ENCODE measurements at places on chromosomes 7 and 10. TPM values are rescaled to one million over a fixed set of nuclear protein-coding genes. Genes with fewer than 3 reads are reported as not detected.

The EEPD1 gene
- total RNA-seq: 15.1 TPM

DNA sequence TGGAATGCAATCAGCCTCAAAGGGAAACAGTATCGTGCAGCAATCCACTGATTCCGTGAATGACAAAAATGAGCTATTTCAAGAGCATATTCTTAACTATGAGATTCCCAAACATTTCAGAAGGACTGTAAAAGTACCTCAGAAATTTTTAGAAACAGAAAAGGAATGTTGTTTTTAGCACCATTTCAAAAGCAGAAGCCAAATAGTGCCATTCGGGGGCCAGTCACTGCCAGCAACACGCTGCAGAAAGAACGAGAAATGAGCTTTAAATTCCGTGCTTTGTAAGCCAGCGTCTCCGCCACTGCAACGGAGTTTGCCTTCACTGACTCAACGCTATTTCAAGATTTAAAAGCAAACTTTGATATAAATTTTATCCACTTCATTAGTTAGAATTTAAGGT lies 6.3 kb downstream of the NUDT5 start:
- no peak for DNase-seq

DNA sequence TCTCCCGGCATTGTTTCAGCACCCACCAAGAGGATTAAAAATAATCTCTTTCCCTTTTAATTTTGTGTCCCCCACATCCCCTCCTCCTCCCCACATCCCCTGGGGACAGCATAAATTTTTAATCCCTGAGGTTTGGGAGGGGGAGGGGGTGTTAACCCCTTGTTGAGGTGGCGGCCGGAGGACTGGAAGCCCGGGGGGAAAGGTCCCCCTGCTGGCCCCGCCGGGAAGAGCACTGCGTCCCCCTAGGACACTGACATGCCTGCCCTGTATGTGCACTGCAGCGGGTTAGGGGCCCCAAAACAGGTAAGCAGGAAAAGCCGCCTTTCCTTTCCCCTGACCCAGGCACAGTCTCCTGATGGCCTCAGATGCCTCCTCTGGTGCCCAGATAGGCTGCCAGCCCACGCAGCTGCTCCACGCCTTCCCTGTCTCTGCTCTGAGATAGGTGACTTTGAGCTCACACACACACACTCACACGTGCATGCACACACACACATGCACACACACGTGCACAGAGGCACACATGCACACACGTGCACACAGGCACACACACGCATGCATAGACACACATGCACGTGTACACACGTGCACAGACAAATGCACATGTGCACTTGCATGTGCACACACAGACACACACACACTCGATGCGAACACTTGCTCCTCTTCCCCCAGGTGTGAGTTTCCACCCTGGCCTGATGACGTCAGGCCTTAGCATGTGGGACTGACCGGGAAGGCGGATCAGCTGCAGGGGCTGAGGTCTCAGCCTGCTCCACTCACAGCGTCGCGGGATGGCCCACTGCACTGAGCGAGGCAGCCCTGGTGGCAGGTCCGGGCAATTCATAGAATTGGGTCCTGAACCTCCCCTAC lies 12.3 kb downstream of the CNPY1 start:
- no peak for DNase-seq

DNA sequence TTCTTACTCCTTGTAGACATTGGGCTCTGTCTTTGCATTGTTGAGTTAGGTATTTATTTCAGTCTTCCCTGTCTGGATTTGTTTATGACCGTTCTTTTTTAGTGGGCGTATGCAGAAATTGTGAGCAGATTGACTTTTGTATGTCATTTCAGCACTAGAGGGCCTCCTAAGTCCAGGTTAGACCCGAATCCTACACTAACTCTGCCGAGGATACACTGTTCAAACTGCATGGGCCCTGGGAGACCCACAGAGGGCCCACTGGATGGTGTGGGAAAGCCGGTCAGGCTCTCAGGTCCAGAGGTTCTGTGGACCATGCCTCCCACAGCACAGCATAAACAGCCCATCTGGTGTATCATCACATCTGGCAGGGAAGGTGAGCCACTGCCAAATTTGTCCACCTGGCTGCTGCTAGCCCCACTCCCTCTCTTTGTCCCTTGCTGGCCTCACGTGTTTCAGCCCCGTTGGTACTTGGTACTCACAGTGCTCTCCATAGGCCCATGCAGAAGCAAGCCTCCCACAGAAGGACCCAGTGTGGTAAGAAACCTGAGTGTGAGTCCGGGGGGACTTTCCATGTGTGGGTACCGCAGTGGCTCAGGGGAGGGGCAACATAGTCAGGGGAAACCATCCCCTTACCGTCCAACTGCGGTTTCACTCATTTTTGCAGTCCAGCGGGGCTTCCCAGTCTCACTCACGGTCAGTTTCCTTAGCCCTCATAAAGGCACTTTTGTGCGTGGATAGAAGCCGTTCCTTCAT lies 112.8 kb downstream of the APBB1IP start:
- DNase-seq: no peak

DNA sequence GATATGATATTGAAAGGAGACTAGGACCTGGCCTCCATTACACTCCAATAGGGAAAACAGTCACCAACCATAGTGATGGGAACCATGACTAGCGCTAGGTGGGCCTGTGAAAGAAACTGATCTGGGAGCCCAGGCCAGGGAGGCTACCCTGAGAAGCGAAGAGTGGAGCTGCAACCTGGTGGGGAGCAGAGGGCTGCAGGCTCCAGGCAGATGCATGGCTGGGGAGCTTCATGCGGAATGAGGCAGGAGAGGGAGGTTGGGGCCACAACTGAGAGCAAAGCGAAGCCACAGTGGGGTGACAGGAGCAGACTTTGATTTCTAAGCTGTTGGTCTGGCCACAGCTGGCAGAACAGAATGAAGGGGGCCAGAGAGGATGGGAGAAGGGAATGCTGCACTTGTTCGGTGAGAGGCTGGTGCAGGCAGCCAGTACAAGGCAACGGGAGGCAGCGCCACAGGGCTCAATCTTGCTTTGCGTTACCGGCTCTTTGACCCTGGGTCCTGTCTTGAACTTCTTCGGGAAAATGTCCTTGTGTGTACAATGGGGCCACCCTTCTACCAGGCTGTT lies 88.4 kb downstream of the TACC2 start:
- DNase-seq: no peak

DNA sequence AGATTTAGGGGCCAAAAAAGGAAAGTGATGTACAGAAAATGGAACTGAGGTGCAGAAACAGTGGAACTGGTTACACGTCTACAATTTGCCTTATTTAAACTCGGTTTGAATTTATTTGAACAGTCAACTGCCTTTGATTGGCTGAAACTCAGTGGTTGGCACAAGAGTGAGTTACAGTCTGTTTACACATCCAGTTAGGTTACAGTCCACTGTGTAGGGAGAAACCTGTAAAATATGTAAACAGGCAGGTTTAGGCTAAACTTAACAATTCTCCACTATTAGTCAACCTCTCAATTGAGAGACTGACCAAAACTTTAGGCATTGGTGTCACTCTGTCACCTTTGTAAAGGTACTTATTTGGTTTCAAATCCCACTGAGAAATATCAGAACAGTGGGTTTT lies 40.3 kb upstream of the RELN start:
- no peak for DNase-seq

DNA sequence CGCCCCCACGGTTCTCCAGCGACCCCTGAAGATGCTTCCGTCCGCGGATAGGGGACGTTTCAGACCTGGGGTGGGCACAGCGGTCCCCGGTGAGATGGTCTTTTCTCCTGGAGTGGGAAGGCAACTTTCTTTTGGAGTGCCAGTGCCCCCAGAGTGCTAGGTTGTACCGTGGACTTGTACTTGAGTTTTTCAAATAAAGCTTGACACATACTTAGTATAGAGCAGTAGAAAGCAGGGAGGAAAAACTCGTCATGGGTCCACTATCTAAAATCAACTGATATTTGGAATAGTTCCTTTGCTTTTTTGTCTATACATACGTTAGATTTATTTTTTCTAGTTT lies 28.4 kb downstream of the RBM20 start:
- DNase-seq: no peak

GRCh38 chr10:94427166-94427565 lies 24.8 kb downstream of the TBC1D12 start:
- no peak for DNase-seq

The SLC18A3 gene
- total RNA-seq: not detected

DNA sequence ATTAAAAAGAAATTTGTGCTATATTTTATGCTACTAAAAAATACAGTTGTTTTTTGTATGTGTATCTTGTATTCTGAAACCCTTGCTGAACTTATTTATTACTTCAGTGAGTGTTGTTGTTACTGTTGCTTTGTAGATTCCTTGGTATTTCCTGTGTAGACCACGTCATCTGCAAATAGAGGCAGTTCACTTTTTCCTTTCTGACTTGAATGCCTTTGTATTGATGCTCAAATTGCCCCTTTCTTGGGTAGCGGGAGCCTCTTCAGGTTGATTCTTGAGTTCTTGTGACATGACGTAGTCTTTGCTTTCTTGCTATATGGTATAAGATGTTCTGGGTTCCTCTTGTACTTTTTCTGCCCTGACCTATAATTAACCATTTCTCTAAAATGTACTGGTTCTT lies 504.1 kb downstream of the SDK1 start:
- DNase-seq: no peak
